ENCODE measurements at places on chromosomes 6 and 20.

DNA sequence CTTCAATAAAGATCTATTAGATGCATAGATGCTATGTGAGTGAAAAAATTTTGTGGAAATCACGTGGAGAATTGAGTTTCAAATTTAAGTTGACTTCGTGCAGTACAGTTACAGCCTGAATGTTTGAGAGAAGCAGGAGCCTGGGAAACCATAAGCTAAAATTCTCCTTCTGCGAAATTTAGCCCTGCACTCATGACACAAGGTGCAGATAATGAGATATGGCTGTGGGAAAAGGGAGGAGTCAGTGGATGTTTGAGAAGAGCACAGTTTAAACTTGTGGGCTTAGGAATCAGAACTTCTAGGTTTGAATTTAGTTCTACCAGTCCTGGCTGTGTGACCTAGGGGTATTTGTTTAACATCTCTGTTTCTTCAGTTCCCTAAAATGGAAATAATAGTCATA is 32.1 kb upstream of the SIRPG start:
- no peak for DNase-seq

DNA sequence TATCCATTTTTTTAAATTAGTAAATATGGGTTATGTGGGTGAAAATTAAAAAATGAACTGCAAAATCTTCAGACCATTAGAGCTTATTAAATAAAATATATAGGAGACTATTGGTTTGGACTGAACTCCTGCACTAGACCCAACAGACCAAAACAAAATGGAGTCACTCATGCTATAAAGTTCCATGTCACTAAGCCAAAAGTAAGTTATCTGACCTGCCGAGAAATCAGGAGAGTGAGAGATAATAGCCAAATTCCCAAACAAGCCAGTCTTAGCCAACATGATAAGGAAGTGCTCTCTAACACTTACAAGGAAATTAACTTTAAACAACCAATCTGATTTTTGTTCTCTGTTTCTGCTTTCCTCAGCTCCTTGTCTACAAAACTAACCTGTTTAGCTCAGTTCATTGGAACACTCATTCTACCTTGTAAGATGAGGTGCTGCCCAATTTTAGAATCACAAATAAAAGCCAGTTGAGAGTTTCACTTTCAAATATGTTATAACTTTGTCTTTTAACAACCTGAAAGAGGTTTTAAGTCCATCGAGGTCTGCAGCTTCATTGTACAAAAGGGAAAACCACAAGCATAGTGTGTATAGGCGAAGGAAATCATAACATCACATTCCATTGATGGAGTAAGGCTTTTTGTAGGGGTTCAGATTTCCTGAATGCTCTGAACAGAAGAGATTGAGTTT is 220.5 kb downstream of the TENT5A start:
- no peak for DNase-seq

- no peak for DNase-seq
Measured at GRCh38 chr6:156760377-156760776, 16.8 kb upstream of the ARID1B start.

- no peak for DNase-seq
Measured at GRCh38 chr20:42259389-42259788, 641.2 kb upstream of the CHD6 start.

DNA sequence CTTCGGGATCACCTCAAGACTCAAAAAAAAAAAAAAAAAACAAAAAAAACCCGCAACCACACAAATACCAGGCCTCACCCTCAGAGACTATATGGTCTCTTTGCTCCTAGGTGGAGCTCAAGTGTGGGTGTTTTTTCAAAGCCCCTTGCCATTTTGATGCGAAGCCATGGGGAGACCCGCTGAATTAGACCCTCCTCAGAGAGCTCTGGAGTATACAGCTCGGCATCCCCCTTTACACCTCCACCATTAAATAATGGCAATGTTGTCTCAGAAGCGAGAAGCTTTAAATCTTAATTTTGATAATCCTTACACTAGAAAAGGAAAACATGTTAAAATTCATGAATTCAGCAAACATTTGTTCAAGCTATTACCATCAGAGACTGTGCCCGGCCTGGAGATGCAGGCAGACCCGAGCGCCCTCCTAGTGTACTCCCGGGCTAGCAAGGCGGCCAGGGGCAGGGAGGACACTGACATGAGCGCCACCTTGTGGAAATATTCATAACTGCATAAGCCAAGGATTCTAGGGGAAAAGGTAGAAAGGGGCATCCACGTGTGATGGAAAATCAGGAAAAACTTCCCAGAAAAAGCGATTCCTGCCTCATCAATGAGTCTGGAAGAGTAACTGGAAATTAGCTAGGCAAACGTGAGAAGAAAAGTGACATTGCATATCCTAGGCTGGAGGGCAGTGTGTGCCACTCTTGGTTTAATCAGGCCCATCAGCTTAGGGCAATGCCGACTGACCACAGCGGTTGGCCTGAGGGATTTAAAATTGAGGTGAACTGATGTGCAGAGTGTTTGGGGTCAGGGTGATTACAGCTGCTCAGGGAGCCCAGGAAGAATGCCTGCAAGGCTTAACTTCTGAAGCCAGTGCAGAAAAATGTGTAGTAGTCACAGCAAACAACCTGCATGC is 72.5 kb downstream of the B3GAT2 start:
- peak; percentile 47 for DNase-seq

- no peak for DNase-seq
Measured at GRCh38 chr20:38299963-38300362, 4.0 kb upstream of the BPI start.

DNA sequence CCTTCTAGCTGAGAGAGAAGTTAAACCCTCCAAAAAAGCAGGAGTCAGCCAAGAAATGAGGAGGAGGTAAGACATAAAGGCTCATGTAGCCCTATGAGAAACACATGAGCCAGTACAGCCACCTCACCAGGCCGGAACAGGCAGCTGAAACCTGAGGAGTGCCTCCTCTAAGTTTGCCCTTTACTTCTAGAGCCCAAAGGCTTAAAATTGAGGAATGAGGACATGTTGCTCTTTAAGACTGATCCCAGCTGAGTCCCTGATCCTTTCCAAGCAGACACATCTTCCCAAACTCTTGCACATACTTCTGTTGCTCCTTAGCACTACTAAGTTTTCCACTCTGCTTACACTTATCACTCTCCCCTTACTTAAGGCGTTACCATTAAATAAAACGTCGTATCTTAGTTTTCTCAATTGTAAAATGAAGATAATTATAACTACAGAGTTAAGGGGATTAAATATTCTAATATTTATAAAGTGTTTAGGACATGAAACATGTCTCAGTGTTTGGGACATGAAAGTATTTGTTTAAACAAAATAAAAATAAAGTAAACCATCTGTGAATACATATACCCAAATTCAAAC is 124.0 kb downstream of the OGFRL1 start:
- no peak for DNase-seq

- DNase-seq: no peak
Measured at GRCh38 chr6:97049253-97050011, 124.9 kb downstream of the KLHL32 start.

DNA sequence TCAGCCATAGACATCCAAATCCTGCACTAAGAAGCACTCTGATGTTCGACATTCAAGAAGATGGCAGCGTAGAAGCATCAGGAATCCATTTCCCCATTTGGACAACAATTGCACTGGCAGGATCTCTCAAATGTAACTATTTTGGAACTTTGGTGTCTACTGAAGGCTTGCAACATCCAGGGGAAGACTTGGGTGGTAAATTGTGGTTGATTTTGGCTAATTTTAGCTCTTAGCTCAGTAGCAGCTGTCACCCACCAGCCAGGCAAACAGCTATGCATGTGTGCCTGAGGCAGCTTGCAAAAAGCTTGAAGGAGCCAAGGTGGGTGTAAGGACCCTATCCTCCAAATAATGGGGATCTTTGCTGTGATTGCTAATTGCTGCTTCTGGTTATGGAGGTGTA is 35.1 kb upstream of the PPP1R3G start:
- DNase-seq: no peak

DNA sequence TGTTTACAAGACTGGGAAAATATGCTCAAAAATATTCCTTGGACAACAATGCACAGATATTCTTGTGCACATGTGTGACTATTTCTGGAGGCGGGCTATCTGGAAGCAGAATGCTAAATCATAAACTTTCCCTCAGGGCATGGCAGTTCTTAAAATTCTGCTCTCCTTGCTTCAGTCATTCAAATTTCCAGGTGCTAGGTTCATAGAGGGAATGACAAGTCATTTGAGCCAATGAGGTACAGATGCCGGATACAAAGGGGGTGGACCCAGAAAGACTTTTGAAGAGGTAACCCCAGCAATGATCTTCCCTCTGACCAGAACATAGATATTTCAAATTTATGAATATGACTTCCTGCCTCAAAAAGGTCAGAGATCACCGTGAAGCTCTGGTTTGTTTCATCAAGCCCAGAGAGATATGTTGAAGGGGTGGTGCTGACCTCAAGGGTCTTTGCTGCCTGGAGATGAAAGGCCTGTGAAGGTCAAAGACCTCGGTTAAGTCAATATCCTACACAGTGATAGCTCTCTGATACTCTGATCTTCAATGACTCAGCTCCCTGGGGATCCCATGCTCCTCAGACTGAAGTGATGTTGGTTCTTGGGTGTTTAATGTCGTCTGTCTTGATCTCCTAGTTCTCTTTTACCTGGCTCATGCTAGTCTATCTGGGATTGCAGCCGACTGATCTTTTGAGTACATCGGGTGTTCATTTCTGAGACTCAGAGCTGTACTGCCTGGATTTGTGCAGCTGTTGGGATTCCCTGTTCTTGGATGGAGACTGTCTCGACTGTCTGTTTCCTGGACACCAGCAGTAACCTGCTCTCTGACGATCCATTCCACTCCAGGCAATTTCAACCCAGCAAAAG is 47.5 kb upstream of the TSHZ2 start:
- DNase-seq: no peak

- no peak for DNase-seq
Measured at GRCh38 chr6:38650207-38650752, 10.6 kb upstream of the BTBD9 start.

- no peak for DNase-seq
Measured at GRCh38 chr6:158049055-158050028, 67.7 kb downstream of the SYNJ2 start.

GRCh38 chr6:131779304-131779703 is 28.5 kb upstream of the ENPP1 start:
- DNase-seq: no peak

- no peak for DNase-seq
Measured at GRCh38 chr6:157766901-157767774, 55.9 kb upstream of the SNX9 start.

DNA sequence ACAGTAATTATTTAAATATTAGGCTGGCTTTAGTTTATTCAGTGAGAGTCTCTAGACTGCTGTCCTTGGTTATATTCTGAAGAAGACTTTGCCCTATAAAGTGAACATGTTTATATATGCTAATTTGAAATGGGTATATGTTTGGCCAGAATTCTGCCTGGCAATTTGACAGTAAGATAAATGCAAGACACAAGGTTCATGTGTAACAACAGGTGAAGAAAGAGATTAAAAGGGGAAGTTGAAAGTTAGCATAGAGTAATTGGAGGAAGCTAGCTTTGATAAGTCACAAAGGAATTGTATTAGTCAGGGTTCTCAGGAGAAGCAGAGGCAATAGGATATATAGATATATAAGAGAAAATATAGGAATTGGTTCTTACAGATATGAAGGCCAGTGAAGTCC is 191.4 kb downstream of the CENPW start:
- DNase-seq: no peak

DNA sequence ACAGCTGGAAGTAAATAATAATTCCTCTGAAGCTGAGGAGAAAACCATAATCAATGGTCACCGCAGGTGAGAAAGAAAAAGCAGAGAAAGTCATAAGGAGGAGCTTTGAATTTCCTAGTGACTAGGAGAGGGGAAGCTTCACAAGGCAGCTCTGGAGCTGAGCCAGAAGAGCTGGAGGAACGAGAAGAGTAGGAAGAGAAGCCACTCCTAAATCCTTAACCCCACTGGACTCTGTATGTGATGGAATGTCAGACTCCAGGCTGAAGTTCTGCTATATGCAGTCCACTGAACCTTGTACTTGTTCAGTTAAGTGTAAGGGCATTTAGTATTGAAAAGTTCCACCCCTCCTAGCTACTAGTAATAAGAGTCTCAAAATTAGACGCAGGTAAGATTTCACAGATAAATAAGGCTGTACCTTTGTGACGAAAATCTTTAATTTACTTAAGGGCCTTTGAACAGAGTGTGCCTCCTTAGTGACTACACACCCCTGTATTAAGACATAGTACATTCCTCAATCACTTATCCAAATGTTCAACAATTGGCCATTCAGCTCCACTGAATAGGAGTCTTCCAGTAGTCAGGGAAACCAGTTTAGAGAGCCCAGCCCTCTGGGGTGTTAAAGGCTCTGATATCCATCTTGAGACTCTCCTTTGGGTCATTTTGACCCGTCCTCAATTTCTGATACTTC is 71.4 kb upstream of the UFL1 start:
- no peak for DNase-seq

- DNase-seq: no peak
Measured at GRCh38 chr20:64011366-64011779, 24.6 kb upstream of the C20orf204 start.

DNA sequence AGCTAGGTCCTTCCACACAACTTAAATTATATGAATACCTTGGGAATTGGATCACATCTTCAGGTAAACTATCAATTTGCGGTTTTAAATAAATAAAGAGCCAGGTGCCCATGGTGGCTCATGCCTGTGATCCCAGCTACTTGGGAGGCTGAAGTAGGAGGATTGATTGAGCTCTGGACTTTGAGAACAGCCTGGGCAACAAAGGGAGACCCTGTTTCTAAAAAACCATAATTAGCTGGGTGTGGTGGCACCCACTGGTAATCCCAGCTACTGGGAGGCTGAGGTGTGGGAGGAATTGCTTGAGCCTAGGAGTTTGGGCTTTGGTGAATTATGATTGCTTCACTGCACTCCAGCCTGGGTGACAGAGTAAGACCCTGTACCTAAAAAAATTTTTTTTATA is 3.4 kb downstream of the GMNN start:
- no peak for DNase-seq

DNA sequence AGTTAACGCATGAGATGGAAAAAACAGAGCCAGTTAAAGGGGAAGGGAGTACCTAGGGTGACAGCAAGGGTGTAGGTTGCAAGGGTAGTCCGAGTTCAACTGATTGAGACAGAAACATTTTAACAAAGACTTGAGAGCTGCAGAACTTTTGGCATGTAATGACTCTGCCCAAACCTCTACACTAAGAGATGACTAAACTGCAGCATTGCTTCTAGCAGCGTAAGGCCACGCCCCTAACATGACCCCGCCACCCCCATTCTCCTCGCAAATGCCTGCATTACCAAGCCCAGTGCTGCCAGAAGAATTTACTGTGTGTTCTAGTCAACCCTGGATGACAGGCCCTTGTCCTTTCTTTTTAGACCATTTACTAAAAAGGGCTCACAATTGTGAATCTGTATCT is 6.3 kb upstream of the HINT3 start:
- DNase-seq: no peak

DNA sequence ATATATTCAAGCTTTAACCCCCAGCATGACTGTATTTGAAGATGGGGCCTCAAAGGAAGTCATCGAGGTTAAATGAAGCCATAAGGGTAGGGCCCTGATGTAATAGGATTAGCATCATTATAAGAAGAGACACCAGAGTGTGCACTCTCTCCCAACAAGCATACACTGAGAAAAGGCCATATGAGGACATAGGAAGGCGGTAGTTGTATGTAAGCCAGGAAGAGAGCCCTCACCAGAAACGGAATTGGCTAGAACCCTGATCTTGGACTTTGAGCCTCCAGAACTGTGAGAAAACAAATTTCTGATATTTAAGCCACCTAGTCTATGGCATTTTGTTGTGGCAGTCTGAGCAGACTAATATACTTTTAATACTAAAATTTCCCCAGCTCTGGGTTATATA is 150.1 kb upstream of the STXBP5 start:
- no peak for DNase-seq

- DNase-seq: no peak
Measured at GRCh38 chr20:16083639-16084280, 489.5 kb downstream of the KIF16B start.

Measured in activated CD4-positive, CD25-positive, alpha-beta regulatory T cell treated with anti-CD3 and anti-CD28 coated beads, Interleukin-2, amount 50 U/mL, for 72 hours (primary cell).